ENCODE measurements at places on chromosomes 7 and 10.

- DNase-seq = no peak
Observed at GRCh38 chr10:13445656-13446400, 83.0 kb downstream of the BEND7 start.

DNA sequence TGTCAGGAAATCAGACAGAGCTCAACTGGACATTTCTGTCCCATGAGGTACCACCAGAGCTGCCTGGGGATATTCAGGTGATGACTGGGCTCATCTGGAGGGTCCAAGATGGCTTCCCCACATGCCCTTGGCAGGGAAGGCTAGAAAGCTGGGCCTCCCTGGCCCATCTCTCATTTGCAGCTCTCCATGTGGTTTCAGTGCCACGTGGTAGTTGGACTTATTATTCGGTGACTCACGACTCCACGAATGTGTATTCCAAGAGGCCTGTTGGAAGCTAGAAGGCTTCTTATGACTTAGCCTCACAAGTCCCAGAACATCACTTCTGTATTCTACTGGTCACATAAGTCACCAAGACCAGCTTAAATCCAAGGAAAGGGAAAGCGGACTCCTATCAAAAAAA, 22.8 kb downstream of the NSMCE4A start:
- no peak for DNase-seq

- DNase-seq = no peak
Observed at GRCh38 chr10:34255035-34255434, 560.1 kb downstream of the PARD3 start.

- no peak for DNase-seq
Observed at GRCh38 chr10:88157981-88158465, 294.6 kb downstream of the PTEN start.

- DNase-seq = no peak
Observed at GRCh38 chr10:98076086-98076485, 45.7 kb upstream of the CRTAC1 start.

DNA sequence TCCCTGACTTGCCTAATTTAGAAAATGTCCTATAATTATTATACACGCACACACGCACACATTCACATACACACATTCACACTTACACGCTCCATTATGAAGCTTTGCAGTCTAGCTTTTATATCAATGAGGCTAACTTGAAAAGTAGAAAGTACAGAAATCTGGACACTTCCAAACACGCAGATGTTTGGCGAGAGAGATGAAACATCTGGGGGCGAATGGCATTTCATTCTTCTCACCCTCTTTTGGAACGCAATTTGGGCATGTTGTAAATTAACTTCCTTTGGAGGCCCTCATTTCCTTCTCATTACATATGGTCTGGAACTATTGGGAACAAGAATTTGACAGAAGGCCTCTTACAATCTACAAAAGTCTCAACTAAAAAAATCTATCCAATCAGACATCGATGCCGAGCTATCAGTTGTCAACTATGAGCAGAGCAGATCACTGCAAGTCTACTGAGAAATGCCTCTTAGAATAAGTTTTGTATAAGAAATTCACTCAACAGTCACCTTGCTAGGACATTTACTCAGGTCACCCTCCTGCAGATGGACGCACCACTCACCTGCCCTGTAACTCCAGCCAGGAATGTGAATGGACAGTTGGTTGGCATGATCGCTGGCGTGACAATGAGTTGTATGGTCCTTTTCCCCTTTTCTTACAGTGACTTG, 115.2 kb upstream of the ADAM12 start:
- DNase-seq = no peak

GRCh38 chr7:1141651-1142050, 18.3 kb downstream of the ZFAND2A start:
- DNase-seq = no peak

GRCh38 chr10:20877554-20877953, 19.6 kb downstream of the NEBL start:
- DNase-seq = no peak

- DNase-seq = no peak
Observed at GRCh38 chr10:118407777-118408176, 65.7 kb upstream of the FAM204A start.

DNA sequence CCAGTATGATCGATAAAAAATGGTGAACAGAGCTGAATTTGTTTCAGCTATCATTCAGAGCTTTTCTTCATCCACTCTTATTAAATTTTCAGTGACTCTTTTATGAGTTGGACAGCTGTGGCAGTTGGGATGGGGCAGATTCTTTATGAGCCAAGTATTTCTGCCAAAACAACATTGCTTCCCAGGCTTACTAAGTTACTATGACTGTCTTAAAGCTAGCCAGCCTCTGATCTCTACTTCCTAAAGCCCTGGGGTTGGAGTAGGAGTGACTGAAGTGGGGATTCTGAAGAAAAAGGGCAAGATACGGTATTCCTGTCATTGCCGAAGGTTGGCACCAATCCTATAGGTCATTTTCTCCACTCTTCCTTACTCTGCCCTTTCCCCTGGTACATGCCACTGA, 12.7 kb downstream of the RPP30 start:
- DNase-seq = no peak

GRCh38 chr7:39460486-39460885, 105.7 kb upstream of the YAE1 start:
- no peak for DNase-seq

All from activated CD4-positive, alpha-beta T cell treated with anti-CD3 and anti-CD28 coated beads, Interleukin-2, Interleukin-4, amounts not matched to agents 100 ng/mL and 50 ng/mL, durations not matched to agents 16 hours and 8 hours (primary cell).